ENCODE measurements at places on chromosomes 1 and 21.

- no peak for DNase-seq
Observed at GRCh38 chr1:241957692-241958494, at the start of gene BECN2. Gene BECN2 (plus strand): TSS chr1:241957767. CDS start chr1:241957767, 0 bp downstream.

GRCh38 chr1:38486085-38486484 lies 373.5 kb downstream of the RRAGC start:
- DNase-seq = no peak

- no peak for DNase-seq
Observed at GRCh38 chr1:101167891-101168290, 68.9 kb upstream of the S1PR1 start.

- no peak for DNase-seq
Observed at GRCh38 chr1:165764277-165764676, 4.4 kb downstream of the TMCO1 start.

GRCh38 chr1:175742790-175743459 lies 470 bp downstream of the TNR start:
- no peak for DNase-seq

DNA sequence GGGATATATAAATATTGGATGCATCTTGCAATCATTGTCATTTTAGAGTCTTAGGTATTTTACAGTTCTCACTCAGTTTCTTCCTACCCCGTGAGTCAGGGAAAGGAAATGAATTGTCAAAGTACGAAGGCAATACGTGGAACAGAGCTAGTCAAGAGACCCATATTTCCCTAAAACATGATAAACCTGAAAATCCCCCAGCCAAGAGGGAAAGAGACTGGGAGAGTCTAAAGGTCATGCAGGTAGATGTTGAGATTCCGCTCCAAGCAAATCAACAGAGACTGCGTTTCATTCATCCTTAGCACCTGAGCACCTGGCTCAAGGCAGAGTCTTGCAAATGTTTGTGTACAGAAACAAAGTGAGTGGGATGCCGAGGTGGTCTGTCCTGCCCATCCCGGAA lies 58.0 kb downstream of the SH3GLB1 start:
- no peak for DNase-seq

- DNase-seq = no peak
Observed at GRCh38 chr1:41864471-41865040, 54.2 kb downstream of the HIVEP3 start.

DNA sequence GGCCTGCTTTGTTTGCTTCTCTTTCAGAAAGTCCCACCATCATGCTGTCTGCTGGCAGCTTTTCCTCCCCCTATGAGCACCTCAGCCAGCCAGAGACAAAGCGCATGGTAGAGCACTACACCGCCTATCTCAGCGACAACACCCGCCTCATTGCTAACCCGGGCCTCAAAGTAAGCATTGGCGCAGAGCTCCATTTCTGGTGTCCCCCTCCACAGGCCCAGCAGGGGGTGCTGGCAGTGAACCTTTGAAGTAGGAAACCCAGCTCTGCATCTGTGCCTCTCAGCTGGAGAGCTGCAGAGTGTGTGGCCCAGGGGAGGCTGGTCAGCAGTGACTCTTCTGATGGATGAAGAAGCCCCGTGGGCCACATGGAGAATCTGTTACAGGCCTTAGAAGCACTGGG lies 81.2 kb upstream of the RAVER2 start:
- no peak for DNase-seq

GRCh38 chr21:44701541-44701940 lies 4.6 kb downstream of the KRTAP10-12 start:
- no peak for DNase-seq

Data from stimulated activated CD8-positive, alpha-beta memory T cell treated with anti-CD3 and anti-CD28 coated beads, Interleukin-7, amount 100 ng/mL, for 48 hours (primary cell).